ENCODE measurements at places on chromosomes 5 and 9. TPM values are rescaled to one million over a fixed set of nuclear protein-coding genes. Genes with fewer than 3 reads are reported as not detected.
A peak's percentile ranks its signal among the peaks of the same experiment; 100 is the strongest.

DNA sequence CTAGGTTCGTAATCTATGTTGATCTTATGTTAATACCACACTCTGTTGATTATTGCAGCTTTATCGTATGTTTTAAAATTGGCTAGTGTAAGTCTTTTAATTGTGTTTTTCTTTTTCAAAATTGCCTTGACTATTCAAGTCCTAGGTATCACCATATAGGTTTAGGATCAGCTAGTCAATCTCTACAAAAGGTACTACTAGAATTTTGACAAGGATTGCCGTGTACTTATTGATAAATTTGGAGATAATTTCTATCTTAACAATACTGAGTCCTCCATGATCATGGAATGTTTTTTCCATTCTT, 117.9 kb upstream of the PRSS3 start:
- DNase-seq, result no peak

DNA sequence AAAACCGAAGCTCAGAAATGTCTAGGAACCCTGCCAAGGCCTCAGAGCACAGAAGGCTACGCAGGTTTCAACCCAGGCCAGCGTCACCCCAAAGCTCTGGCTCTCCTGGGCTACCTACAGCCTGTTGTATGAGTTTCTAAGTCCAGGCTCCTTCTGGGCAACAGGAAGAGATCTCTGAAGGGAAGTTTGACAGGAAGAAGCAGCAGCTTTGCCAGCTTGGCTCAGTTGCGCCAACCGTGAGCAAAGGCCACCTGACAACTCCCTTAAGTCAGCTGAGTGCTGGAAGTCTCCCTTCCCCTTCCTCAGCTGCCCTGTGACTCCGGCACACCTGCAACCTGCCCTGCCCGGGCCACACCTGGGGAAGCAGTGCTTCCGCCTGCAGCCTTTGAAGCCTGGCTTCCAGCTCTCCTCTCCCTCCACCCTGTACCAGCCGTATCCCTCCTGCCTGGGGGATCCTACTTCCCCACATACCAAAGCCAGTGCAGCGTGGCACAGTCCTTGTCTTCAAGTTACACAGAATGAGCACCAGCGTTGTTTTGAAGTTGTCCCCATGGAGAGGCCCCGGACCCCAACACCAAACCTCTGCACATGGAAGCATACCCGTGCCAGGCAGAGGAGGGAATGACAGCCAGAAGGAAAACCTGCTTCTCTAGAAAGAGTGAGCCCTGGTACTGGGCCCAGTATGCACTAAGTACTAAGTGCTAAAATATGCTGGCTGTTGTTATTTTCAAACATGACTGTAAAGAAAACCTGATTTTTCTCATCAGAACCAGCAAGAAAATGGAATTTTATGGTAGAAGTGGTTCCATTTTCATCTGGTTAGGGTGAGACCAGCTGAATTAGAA, 36.5 kb downstream of the SHB start:
- no peak for DNase-seq

DNA sequence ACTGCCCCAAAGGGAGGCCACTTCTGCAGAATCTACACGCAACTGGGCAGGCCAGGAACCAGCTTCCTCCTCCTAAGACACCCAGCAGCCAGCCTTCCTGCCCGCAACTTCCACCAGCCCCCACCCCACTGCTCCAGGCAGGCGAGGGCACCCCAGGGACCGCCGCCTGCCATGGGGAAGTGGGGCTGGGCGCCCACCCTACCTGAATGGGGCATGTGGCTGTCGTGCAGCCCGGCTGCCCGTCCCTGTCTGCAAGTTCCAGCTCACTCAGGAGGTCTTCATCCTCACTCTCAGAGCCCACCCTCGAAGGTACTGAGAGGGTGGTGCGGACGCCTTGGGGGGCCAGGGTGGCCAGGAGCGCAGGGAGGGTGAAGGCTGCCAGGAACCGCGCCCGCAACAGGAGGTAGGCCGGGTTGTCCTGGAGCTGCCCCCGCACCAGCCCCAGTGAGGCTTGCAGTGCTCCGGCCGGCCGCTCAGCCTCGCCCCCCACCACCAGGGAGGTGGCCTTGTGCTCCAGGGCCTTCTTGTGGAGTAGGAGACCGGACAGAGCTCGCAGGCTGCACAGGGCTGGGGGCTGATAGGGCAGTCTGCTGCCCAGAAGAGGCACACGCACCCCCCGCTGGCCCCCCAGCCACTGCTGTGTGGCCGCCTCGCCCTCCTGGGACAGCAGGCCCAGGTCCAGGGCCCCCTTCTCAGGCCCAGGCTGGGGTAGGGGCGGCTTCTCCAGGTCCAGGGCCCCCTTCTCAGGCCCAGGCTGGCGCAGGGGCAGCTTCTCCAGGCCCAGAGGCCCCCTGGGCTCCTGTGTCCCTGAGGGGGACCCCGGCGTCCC, 4.1 kb upstream of the CARD9 start:
- no peak for DNase-seq

- DNase-seq, result no peak
Measured at GRCh38 chr5:84032324-84032723, 311.7 kb upstream of the HAPLN1 start.

DNA sequence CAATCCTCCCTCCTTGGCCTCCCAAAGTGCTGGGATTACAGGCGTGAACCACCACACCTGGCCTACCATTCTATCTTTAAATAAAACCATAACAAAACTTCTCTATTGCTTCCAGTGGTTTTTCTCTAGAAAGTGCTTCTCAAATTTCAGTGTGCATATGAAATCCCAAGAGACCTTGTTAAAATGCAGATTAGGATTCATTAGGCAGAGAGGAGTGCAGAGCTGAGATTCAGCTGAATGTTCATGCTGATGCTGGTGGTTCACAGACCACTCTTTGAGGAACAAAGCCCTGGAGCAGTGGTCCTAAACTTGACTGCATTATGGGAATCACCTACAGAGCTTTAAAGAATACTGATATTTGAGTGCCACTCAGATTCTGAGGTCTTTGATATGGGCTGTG, 28.2 kb downstream of the CARD6 start:
- DNase-seq, result no peak

- DNase-seq, result no peak
Measured at GRCh38 chr9:81980568-81980967, 8.0 kb upstream of the SPATA31D1 start.

GRCh38 chr5:68730220-68730978, 363.4 kb upstream of the SLC30A5 start:
- peak; percentile 16 for DNase-seq

GRCh38 chr9:136539427-136540421, 6.1 kb downstream of the NOTCH1 start:
- peak; percentile 77 for DNase-seq

DNA sequence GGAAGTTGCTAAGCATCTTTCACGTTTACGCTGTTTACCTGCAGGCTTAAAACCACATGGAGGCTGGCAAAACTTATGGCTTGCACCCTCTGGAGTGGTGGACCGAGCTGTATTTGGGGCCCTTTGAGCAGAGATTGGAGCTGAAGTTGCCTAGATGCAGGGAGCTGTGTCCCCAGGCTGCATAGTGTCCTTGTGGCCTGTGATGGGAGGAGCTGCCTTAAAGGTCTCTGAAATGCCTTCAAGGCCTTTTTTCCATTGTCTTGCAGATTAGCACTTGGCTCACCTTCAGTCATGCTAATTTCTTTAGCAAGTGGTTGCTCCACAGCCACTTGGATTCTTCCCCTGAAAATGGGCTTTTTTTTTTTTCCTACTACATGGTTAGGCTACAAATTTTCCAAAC, 81.5 kb upstream of the CHD1 start:
- DNase-seq, result no peak

DNA sequence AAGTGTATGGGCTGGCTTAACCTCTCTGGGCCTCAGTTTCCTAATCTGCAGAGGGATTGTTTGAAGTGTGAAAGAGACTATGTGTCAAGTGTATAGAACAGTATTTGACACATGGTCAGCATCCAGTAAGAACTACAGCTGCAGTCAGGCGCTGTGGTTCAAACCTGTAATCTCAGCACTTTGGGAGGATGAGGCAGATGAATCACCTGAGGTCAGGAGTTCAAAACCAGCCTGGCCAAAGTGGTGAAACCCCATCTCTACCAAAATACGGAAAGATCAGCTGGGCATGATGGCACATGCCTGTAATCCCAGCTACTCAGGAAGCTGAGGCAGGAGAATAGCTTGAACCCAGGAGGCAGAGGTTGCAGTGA, 31.9 kb upstream of the STING1 start:
- DNase-seq, result no peak

GRCh38 chr9:27276193-27277030, 20.5 kb downstream of the EQTN start:
- DNase-seq, result peak; percentile 57

Gene MRPL41
- total RNA-seq, result 74.2 TPM

Gene RIOK2
- 14.9 TPM for total RNA-seq

Gene HEMGN
- total RNA-seq, result not detected

DNA sequence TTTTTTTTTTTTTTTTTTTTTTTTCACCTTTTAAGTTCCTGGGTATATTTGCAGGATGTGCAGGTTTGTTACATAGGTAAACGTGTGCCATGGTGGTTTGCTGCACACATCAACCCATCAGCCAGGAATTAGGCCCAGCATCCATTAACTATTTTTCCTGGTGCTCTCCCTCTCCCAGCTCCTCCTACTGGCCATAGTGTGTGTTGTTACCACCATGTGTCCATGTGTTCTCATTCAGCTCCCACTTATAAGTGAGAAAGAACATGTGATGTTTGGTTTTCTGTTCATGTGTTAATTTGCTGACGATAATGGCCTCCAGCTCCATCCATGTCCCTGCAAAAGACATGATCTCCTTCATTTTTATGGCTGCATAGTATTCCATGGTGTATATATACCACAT, 350.5 kb downstream of the MAN2A1 start:
- DNase-seq, result no peak

DNA sequence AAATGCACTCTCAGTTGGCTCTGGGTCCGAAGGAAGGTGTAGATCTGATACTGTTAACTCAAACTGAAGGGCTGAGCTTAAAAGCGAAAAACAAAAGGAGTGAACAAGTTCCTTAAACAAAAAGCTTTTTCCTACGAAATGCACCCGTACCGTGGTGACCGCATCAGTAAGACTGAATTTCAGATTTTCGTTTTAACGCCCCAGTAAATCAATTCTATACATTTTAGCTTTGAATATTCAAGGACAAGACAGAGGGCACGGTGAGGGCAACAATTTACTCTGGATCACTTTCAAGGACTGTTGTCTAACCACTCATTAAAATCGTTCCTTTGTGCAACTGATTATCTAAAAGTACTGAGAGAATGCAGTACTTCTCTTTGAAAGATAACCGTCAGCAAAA, 1.9 kb downstream of the HOMER1 start:
- no peak for DNase-seq

- DNase-seq, result no peak
Measured at GRCh38 chr5:14155075-14155474, 11.9 kb downstream of the TRIO start.

Gene GABRP
- 0.41 TPM for total RNA-seq

Gene GPR21
- total RNA-seq, result 1.1 TPM

- DNase-seq, result no peak
Measured at GRCh38 chr5:146607659-146608332, 91.8 kb upstream of the GPR151 start.

DNA sequence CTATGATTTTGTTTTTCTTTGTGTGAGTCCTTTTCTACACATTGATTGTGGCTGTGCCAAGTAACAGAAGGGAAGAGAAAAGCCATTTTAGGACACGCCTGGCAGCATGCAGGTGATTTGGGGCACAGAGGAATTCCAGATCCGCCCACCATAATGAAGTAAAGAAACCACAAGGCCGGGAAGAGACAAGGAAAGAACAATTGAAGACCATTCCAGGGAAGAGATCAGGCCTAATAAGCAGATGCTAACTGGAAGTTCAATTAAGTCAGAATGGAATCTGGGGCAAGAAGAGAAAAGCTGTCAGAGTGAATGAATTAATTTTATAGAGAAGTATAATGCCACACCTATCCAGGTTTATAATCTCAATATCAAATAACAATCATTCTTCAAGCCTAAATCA, 110.2 kb upstream of the ISL1 start:
- DNase-seq, result no peak

- DNase-seq, result no peak
Measured at GRCh38 chr9:536597-537511, 304.6 kb upstream of the DMRT1 start.

- DNase-seq, result no peak
Measured at GRCh38 chr9:135246248-135247205, 159.1 kb downstream of the OLFM1 start.

Gene PIP5KL1
- total RNA-seq, result 3.9 TPM

- no peak for DNase-seq
Measured at GRCh38 chr5:127582773-127583370, 65.4 kb downstream of the PRRC1 start.

DNA sequence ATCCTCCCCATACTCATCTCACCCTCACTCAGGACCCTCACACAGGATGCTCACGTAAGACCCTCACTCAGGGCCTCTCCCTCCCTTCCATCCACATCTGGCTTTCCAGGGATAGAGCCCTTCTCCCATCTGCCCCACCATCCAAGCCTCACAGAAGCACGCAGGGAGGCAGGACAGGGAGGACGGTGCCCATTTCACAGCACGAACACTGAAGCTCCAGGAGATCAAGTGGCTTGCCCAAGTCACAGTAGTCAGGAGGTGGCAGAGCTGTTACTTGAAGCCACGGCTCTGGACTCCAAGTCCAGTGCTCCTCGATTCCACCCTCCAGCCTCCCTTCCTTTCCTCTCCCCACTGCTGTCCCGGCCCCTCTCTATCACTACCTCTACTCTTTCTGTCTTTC, 21.7 kb downstream of the DNM1 start:
- DNase-seq, result no peak

Gene DND1
- total RNA-seq, result 1.1 TPM

DNA sequence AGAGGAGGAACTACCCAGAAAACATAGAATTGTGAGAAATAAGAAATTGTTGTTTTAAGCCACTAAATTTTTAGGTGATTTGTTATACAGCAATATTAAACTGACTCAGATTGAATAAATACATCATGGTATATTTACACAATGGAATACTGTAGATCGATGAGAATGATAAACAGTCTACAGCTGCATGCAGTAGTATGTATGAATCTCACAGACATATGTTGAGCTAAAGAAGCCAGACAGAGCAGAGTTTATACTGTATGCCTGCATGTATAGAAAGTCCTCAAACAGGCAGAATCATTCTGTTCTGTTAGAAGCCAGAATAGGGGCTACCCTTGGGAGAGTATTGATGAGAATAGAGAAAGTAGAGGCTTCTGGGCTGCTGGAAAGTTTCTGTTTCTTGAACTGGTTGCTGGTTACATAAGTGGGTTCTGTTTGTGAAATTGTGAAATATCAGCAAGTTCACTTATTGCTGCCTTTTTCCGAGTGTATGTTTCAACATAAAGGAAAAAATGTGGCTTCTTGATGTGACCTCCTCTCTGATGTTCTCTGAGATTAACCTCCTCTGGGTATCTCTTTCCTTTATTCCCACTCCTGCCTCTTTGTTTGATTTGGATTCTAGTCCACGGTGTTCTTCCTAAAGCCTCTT, 9.6 kb downstream of the KIAA1958 start:
- DNase-seq, result no peak

Gene IGIP
- 3.0 TPM for total RNA-seq

- no peak for DNase-seq
Measured at GRCh38 chr9:4979239-4979638, 5.8 kb upstream of the JAK2 start.

GRCh38 chr9:114373960-114374730, 13.6 kb downstream of the AKNA start:
- no peak for DNase-seq
